ENCODE measurements at places on chromosomes 4 and X.

GRCh38 chrX:39688576-39689375 is 409.0 kb downstream of the BCOR start:
- peak; percentile 31 for DNase-seq

- no peak for DNase-seq
Measured at GRCh38 chr4:38334791-38335190, 329.2 kb upstream of the KLF3 start.

- DNase-seq, result no peak
Measured at GRCh38 chr4:41569961-41570360, 32.0 kb downstream of the LIMCH1 start.

DNA sequence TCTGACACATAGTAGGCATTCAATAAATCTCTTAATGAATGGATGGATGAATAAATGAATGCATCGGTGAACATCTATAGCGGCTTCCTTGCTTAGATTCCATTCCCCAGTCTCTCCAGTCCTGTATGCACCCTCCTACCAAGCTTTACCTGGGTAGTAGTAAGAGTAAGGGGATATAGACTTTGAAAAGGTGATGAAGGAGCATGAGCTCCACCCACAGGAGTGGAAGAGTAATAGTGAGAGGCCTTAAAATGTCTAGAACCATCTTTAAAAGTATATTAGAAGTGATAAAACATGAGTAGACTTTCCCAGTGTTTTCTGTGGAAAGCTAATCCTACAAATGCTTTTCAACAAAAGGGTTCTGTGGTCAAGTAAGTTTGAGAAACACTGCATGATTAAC is 35.5 kb upstream of the GPC3 start:
- no peak for DNase-seq

DNA sequence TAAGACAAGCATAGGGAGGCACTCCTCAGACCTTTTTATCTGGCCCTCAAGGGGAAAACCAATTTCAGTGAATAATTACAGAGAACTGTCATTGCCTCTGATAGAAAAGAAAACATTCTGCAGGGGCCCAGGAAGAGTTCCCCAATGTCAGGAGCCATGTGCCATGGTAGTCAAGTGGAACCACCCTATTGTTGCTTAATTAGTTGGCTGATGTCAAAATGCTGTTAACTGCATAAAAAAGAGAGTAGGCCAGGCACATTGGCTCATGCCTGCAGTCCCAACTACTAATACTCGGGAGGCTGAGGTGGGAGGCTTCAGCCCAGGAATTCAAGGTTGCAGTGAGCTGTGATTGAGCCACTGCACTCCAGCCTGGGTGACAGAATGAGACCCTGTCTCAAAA is 28.6 kb upstream of the OGT start:
- no peak for DNase-seq

GRCh38 chr4:87236861-87237260 is 16.4 kb upstream of the KLHL8 start:
- no peak for DNase-seq

DNA sequence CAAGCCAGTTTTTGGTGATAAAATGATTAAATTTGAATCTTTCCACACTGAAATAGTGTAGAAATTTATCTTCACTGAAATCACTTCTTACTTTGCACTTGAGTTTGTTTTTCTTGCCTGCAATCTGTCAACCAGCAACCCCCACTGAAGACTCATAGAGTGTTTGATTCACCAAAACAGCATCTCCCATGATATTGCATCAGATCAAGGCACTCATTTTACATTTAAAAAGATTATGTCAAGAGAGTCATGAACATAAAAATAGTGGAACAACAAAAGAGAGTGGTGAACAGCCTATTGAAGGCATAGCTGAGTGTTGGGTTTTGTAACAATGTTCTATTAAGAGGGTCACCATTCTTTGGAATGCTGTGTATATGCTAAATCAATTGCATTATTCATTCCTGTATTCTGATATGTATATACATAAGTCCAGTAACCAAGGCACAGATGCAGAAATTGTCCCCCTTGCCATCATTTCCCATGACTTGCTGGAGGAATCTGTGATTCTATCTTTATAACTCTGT is 1934.9 kb downstream of the ARAP2 start:
- no peak for DNase-seq

DNA sequence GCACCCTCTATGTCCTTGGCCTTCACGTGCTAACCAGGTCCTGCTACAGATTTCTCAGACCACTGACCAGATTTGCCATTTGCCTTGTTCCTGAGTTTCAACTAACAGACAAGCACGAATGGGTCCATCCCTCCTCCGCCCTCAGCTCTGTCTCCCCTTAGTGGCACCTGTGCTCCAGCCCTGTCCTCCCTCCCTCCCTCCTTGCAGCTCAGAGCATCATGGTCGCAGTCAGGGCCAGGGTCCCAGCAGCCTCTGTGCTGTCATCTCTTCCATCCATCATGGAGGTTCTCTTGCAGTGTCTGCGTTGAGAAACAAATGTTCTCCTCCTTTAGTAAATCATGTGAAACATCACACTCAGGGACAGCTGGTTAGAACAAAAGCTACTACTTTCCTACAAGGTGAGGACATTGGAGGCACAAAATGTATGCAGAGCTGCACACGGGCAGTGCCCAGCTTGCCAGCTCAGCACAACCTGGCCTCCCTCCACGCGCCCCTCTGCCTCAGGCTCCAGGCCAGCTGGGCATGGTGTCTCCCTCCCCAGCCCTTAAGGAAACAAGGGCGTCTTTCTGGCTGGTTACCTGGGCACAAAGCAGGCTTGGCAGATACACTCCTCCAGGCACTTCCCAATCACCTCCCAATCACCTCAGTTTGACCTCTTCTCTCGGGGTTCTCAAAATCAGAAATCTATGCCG is 79.5 kb upstream of the ATP6AP2 start:
- DNase-seq, result no peak

- DNase-seq, result no peak
Measured at GRCh38 chrX:70132877-70133302, 357 bp upstream of the IGBP1 start.

GRCh38 chrX:39158801-39159657 is 357.8 kb downstream of the MID1IP1 start:
- no peak for DNase-seq

- DNase-seq, result no peak
Measured at GRCh38 chr4:57945298-57945697, 835.1 kb upstream of the IGFBP7 start.

Data from hypothalamus (tissue), 51 donors.